ENCODE measurements at places on chromosomes 2 and 18. TPM values are rescaled to one million over a fixed set of nuclear protein-coding genes. Genes with fewer than 3 reads are reported as not detected.

NCKAP5 gene
- 8.9 TPM for total RNA-seq

GRCh38 chr2:143489145-143489544, 359.9 kb downstream of the ARHGAP15 start:
- DNase-seq, result no peak

SFTPB gene
- total RNA-seq, result not detected

DNA sequence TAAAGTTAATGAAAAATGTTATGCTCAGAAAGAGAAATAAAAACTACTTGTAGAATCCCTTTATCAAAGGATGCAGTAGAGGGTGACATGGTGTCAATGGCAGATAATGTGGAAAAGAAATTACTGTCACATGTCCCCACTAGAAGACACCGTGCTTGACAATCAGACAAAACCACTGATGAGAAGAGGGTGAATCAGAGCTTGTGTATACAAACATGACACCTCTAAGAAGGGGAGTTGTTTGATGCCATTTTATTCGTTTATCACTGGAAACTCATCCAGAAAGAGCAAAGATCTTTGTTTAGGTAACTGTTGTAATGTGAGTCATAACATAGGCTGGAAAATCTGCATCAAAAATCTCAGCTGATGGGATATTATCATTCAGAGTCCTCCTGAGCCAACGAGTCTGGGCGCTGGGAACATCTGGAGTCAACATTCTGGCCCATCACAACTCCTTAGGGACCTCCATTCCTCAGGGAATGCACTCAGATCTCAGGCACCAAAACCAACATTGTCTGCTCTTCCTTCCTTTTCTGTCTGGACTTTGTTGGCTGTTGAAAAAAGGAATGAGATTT, 49.5 kb upstream of the RAB12 start:
- no peak for DNase-seq

All from spinal cord (tissue), 10 donors.